ENCODE measurements at places on chromosomes 11 and 22.

DNA sequence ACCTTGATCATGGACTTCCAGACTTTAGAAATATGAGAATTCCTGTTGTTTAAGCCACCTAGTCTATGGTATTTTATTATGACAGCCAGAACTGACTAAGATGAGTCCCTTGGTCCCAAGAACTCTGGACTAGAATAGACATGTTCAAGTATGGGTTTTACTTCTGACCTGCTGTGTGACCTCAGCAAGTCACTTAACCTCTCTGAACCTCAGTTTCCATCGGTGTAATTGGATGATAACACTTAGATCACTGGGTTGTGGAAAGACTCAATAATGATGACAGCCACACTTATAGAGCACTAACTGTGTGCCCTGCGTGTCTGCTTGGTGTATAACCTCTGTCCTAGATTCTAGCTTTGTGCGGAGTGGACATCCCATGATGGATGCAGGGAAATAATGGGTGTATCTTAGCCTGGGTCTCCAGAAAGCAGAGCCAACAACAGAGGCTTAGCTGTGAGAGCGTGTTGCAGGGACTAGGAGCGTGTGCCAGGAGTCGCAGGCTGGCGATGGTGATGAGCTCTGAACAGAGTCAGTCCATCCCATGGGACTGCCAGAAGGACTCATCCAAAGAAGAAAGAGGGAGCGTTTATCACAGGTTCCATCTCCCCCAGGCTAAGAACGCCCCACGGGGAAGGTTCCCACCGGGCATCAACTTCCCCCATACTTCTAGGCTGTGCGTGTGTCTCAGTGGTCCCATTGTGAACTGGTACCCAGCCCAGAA, 93.2 kb upstream of the TP53I11 start:
- DNase-seq: no peak

- DNase-seq: no peak
Measured at GRCh38 chr22:35465109-35465701, 65.3 kb downstream of the MCM5 start.

DNA sequence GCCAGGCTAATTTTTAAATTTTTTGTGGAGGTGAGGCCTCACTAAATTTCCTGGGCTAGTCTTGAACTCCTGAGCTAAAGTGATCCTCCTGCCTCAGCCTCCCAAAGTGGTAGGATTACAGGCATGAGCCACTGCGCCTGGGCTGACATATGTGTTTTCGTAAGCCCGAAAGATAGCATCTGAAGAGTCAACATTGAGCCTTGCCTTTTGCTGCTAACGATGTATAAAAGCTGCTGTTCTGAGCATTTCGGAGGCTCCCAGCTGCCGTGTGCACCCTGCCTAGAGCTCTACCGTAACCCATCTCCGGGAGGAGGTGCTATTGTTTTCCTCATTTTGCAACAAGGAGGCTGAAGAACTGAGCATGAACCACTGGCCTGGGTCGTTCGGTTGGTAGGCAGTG, 18.1 kb upstream of the PPP6R3 start:
- DNase-seq: no peak

DNA sequence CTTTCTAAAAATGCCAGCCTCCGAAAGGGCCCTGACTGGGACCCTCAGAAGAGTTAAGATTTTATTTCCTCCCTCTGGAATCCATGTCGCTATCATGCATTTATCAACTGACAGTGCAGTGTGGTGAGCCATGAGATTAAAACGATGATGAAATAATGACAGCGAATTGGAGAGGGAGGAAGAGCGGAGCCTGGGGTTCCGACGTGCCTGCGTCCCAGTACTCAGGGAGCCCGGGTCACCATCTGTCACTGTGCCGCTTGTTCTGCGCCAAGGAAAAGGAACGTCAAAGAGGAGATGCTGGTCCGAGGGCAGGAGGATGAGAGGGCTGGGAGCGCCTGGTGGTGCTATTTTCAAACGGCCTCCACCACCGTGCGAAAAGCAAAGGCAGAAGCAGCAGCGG, 46.2 kb downstream of the MACROD1 start:
- DNase-seq: no peak

- no peak for DNase-seq
Measured at GRCh38 chr22:41530890-41531714, 13.2 kb downstream of the POLR3H start.

DNA sequence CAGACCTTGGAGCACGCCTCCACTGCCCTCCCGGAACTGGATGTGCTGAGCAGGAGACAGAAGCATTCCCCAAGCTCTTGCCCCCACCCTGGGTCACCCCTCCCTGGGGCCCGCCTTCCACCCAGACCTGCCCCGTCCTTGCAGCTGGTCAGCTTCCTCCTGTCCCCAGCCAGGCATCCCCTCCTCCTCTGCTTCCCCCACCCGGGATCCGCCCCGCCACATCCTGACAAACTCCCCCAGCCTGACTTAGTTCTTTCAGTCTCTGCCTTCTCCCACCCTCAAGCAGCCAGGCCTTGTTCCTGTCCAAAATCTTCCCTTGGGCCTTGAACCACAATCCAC, 1.1 kb upstream of the PLXNB2 start:
- no peak for DNase-seq

DNA sequence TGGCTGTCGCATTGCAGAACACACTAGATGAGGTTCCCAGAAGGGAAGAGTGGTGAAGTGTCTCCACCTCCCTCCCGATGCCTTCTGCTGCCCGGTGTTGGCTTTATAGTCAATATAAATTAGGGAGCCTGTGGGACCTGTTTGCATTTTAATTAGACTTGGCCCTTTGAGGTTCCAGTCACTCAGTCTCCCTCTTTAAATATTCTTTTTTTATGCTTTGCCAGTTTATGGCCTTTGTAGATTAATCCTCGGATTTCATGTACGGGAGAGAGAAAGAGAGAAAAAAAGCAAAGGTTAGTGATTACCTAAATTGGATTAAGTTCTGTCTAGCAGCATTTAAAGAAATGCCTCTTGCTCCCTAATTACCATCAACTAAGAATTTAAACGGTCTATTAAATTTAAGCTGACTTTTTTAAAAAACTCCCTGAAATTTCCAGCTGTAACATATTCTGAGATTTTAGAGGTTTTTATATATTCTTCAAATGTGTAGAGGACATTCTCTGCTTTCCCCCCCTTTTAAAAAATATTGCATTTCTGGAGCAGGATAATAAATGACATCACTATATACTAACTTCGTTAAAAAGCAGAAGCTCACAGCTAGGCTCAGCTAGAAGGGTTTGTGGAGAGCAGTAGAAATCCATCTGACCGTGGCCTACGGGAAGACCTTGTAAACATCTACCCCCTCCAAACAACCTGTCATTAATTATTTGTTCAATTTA, 84.4 kb downstream of the PRR5L start:
- DNase-seq: no peak

DNA sequence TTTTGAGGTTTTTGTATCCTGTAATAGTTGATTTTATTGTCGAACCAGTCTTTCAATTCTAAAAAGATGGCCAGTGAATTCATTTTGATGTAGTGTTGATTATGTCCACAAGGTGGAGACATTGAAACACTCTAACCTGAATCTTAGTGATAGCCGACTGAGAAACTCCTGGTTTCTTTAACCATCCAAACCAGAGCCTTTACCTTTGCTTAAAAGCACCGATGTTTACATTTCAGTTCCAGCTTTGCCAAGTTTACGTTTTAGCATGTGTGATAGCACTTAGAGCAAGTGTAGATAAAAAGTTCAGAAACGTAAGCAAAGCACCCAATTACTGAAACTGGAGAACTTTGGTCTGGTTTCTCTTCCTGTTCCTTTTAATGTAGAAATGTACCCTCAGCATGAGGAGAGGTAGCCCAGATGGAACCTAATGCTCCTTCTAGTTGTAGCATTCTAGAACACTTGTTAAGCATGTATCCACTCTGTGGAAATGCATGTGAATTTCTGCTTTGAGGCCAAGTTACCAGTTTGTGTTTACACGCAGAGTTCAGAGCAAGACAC, 208.6 kb downstream of the DBX1 start:
- no peak for DNase-seq

DNA sequence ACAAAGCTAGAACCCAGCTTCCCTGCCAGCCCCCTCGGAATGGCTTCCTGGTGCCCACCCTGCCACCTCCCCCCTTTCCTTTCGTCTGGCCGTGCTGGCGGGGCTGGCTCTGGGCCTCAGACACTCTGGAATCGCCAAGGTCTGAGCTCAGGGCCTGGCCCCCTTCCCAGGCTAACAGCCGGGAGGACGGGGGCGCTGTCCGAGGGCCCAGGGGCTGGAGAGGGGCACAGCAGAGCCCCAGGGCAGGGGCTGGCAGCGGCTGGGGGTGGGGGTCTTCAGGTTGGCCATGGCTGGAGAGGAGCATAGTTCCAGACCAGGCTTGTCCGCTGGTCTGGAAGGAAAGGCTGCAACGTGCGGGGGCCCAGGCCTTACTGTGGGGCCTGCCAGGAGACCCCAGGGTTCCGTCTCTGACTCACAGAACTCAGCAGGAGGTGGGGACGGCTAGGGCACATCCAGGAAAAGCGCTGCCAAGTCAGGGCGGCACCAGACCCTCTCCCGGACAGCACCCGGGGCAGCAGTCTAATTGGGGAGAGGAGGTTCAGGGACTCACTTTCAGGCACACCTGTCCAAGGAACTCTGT, 861 bp upstream of the LTBP3 start:
- no peak for DNase-seq

- no peak for DNase-seq
Measured at GRCh38 chr11:118503216-118503615, 24.1 kb upstream of the TTC36 start.

GRCh38 chr22:29580200-29580810, 608 bp downstream of the NIPSNAP1 start:
- no peak for DNase-seq
